ENCODE measurements at places on chromosomes 12 and 14.

DNA sequence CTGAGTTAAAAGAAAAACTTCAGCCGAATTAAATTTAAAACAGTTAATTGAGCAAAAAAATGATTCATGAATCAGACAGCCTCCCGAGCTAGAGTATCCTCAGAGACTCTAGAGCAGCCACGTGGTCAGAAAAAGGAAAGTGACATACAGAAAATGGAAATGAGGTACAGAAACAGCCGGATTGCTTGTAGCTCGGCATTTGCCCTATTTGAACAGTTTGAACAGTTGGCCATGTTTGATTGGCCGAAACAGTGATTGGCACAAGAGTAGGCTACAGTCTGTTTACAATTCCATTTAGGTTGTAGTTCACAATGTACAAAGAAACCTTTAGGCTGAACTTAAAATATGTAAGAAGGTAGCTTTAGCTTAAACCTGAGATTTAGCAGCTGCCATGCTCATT is 12.9 kb upstream of the OXA1L start:
- DNase-seq, result no peak

DNA sequence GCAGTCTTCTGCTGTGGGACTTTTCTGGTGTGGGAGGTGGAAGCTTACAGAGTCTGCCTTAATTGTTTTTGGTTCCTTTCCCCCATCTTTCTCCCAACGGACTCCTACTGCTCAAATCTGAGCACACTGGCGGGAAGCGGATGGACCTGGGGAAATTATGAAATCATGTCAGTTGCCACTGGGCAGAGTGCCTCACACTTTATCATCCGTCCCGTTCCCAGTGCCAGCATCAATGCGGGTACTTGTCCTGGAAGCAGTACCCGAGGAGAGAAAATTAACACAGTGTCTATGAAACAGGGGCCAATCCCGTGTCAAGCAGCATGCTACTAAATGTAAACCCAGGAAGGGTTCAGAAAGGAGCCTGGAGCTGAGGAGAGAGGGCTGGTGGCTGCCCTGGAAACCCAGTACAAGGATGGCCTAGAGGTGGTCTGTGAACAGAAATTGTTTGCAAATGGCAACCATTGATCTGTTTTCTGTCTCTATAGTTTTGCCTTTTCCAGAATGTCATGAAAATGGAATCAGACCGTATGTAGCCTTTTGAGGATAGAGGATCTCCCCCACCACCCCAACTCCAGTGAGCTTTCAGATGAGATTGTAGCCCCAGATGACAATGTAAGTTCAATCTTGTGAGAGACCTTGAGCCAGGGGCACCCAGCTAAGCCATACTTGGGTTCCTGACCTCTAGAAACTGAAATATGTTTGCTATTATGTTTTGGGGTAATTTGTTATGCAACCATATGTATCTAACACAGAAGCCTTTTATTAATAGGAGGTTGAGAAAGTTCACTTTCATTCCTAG is 908 bp upstream of the CDKL1 start:
- no peak for DNase-seq

GRCh38 chr14:100271247-100271939 is 32.4 kb downstream of the YY1 start:
- no peak for DNase-seq

DNA sequence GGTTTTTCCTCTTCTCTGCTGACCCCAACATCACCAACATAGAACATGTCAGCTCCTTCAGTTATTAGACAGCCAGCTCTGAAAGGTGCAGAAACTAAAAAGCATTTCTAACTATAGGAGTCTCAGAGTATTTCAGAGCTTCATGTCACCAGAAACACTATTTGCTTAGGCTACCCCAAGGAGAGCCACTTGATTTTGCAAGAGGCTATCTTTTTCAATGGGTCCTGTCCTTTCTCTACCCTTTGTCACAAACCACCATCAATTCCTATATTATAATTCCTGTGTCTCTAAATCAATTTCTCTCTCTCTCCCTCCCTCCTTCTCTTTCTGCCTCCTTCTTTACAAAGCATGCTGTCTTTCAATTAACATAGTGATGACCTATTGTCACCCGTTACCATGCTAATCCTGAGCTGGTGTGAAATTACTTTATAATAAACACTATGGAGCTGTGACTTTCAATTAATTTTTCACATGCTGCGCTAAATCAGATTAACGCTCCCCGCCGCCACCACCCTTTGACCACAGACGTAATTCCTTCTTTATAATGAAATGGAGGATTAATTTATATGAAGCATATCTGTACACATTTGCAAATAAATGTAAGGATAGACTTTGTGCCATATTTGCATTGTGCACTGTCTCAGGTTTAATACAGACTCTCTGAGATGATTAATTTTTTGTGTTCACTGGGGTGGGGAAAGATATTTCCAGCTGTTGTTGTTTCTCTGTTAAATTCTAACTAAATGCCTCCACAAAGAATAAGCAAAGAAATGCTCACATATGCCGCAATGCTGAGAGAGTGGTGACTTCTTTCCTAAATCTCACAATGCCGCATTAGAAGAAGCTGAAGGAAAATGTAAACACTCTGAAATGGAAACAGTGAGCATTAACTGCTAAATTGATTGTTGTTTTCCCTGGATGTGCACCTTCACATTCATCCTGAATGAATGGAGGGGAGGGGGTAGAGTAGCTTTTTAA is 418.6 kb downstream of the PDZRN4 start:
- no peak for DNase-seq

GRCh38 chr14:90642244-90642717 is 173.9 kb downstream of the TTC7B start:
- DNase-seq, result no peak

DNA sequence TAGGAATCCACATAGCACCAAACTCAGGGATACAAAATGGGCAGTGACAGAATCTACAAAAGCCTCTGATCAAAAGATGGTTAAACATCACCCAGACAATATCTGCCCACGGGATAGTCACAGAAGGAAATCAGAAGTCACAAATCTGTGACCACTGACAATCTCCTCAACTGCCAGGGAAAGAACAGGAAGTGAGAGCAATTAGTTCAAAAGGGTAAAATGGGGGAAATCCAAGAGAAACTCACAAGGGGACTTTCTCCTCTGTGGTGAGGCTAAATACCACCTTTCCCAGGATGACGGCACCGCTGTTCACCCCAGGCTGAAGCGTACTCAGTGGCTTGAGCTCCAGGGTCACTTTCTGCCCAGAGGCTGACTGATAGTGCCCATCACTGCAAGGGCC is 10.7 kb downstream of the TTC5 start:
- DNase-seq, result no peak

DNA sequence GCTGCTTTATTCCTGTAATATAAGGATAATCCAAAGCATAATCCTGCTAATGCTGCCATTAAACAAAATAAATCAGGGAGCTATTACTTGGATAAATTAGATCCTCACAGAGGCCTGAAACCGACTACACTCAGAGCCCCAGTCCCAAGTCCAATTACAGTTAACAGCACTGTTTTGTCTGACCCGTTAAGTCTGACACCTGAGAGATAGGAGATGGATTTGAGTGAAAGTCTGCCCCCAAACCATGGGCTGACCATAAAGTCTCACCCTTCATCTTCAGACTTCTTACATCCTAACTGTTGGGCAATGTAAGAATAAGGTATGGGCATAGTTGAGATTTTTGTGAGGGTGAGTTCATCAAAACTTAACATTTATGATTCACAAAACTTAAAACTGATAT is 181.7 kb downstream of the PLCZ1 start:
- no peak for DNase-seq

- peak; percentile 76 for DNase-seq
Measured at GRCh38 chr12:26471560-26471959, 276.2 kb downstream of the SSPN start.

- no peak for DNase-seq
Measured at GRCh38 chr12:53101931-53102781, 1.1 kb upstream of the SOAT2 start.

GRCh38 chr12:68451261-68452077 is 119.3 kb upstream of the MDM1 start:
- DNase-seq, result peak; percentile 28

GRCh38 chr12:31035967-31036665 is 37.5 kb upstream of the DDX11 start:
- no peak for DNase-seq

- DNase-seq, result no peak
Measured at GRCh38 chr14:99549684-99550083, 54.3 kb downstream of the CCDC85C start.

DNA sequence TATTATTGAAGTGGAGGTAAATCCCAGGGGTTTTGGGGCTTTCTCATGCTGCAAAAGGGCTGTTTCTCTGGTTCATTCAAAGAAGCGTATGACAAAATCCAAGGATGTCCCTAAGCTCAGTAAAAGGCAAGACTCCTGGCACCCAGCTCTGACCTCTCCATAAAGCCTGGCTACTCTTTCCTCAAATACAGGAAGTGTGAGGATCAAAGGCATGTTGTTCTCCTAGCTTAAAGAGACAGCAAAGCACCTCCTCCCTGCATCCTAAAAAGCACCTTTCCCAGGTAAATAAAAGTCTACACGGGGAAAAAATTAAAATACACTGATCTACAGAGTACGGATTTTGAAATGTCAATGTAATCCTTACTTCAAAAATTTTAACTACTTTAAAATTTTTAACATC is 118.6 kb downstream of the LMNTD1 start:
- DNase-seq, result no peak
